Stomach (tissue), 19 donors: ENCODE measurements at places on chromosomes 16 and 17. TPM values are rescaled to one million over a fixed set of nuclear protein-coding genes. Genes with fewer than 3 reads are reported as not detected.

Gene SCN4A
- 1.2 TPM for total RNA-seq

Gene SLC16A11
- not detected for total RNA-seq

Gene PRSS8
- 125 TPM for total RNA-seq

Gene ACSM2B
- not detected for total RNA-seq

Gene GGA3
- total RNA-seq = 94.5 TPM

Gene TMEM238L
- total RNA-seq = 18.7 TPM

Gene GAS7
- total RNA-seq = 24.5 TPM

Gene PYCARD
- 29.8 TPM for total RNA-seq

Gene C16orf74
- total RNA-seq = not detected

Gene PIK3R6
- 0.29 TPM for total RNA-seq

Gene TBC1D3G
- total RNA-seq = not detected

Gene WNT3
- total RNA-seq = not detected

Gene HEXIM2
- 34.4 TPM for total RNA-seq

Gene CCDC154
- total RNA-seq = not detected

Gene EVPLL
- not detected for total RNA-seq

Gene AIPL1
- total RNA-seq = not detected

Gene NPIPA8
- total RNA-seq = not detected

Gene KRT33A
- total RNA-seq = not detected

Gene C16orf46
- not detected for total RNA-seq

Gene FBXO39
- total RNA-seq = not detected

Gene TP53TG3
- total RNA-seq = not detected

Gene CHST5
- total RNA-seq = not detected

Gene ORAI3
- total RNA-seq = 12.9 TPM

Gene BEAN1
- total RNA-seq = not detected

Gene WIPF2
- total RNA-seq = 40.6 TPM

Gene HLF
- total RNA-seq = 8.5 TPM

Gene TBC1D3E
- not detected for total RNA-seq

Gene KRTAP1-5
- total RNA-seq = not detected

Gene SMIM36
- total RNA-seq = not detected

Gene PRAC2
- not detected for total RNA-seq

Gene CFAP97D1
- not detected for total RNA-seq

Gene PPP4C
- 63.6 TPM for total RNA-seq

Gene QPRT
- not detected for total RNA-seq

Gene KIF2B
- total RNA-seq = not detected

Gene WNK4
- total RNA-seq = 1.1 TPM
